RPMI7951 (cell line): ENCODE measurements at places on chromosomes 1 and 21.

DNA sequence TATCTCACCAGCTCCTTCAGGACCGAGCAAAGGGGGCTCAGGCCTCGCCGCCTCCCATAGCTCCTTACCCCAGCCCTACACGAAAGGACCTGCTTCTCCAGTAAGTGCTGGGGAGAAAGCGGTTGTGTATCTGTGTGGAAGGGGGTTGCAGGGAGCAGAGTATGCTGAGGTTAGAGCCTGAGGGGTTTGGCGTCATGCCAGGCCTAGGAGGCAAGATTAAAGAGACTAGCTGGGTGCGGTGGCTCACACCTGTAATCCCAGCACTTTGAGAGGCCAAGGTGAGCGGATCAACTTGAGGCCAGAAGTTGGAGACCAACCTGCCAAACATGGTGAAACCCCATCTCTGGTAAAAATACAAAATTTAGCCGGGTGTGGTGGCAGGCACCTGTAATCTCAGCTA is 14.1 kb upstream of the RASSF5 start:
- no peak for DNase-seq

DNA sequence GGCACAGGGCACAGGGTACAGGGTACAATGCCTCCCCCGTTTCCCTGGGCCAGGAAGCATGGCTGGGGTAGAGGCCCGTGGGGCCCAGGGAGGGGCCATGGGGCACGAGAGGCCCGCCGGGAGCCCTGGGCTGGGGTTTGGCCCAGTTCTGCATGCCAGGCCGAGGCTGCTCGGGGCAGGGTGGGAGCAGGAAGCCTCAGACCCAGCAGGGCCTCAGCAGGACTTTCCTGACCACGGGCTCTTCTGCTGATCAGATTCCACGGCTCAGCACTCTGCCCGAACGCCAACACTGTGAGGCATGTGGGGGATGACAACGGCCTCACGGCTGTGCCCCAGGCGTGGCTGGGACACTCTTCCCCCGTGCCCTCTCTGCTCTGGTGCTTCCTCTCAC is 104.3 kb downstream of the NPHP4 start:
- no peak for DNase-seq

GRCh38 chr1:203557390-203557789 is 63.4 kb downstream of the OPTC start:
- peak; percentile 89 for DNase-seq

- peak; percentile 2 for DNase-seq
These were observed 513 bp downstream of the PBX1 start for GRCh38 chr1:164559342-164560051.

GRCh38 chr1:228870041-228870713 is 134.9 kb downstream of the RHOU start:
- DNase-seq: no peak

GRCh38 chr1:117611121-117611601 is 5.3 kb downstream of the TENT5C start:
- DNase-seq: no peak

DNA sequence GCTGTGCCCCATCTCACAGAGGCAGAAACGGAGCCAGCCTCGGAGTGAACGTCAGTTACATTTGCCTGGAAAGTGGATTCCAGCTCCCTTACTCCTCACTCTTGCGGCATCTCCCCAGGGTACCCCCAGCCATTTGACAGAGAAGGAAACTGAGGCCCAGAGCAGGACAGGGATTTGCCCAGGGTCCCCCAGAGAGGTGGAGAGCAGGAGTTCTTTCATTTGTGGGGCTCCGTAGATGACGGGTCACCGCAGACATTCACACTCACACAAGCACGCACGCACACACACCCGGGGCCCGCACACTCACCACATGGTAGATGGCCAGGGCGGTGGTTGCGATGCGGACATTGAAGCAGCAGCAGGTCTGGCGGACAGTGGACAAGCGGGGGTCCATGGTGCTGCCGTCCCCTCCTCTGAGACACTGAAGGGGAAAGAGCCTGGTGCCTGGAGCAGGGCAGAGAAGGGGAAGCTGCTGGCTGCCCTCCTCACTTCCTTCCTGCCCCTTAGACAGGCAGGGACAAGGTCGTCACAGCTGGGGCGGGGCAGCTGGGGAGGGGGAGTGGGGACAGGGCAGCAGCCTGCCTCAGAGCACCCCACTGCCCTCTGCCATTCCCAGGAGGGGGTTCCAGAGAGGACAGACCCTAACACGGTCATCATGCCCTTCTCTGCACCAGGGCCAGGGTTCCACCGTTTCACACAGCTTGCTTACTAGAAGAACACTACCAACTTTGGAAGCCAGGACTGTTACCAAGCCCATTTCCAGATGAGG is at the start of gene LAPTM5:
TSS of gene LAPTM5 (minus strand) at position 423 of the 769 bp plus-strand sequence. CDS start at position 394, 29 bp downstream.
- DNase-seq: no peak

DNA sequence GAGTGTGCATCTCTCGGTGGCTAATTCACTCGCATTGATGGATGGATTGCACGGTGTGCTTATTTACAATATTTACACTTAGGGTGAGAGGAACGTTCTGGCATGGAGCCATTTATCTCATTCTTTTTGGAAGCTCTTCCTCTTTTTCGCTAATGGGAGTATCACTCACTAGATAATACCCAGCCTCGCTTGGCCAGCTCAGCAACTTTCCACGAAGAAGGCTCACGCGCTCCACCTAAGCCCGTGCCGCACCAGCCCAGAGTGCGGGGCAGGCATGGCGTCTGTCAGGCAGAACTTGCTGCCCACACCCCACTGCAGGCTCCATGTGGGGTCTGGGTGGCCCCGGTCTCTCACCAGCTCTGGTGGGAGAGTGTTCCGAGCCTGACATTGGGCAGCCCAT is 484.9 kb downstream of the NPHP4 start:
- DNase-seq: no peak

- peak; percentile 57 for DNase-seq
These were observed at the start of gene NADK for GRCh38 chr1:1777950-1778662. Gene NADK, minus strand, starts transcription at chr1:1778470. Its CDS starts 13,064 bp downstream, at chr1:1765406.

DNA sequence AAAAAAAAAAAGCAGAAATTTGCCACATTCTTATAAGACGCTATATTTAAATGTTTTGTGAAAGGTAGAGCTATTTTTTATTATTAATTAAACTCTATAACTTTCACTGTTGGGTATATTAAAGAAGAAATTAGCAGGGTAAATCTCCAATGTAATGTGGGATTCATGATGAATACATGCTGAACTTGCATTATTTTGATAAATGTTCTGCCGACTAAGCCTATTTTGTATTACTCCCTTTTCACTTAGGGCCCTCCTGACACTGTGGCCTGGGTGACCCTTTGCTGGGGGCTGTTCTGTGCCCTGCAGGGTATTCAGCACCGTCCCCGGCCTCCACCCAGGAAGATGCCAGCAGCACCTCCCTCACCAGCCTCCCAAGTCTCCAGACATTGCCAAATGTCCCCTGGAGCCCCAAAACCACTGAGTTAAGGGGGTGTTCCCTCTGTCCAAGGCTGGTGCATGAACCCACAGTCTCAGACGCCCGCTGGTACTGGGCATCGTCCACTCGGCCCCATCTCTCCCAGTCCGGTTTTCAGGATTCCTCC is 22.5 kb downstream of the RSPH1 start:
- DNase-seq: no peak

- no peak for DNase-seq
These were observed 19.2 kb upstream of the RGS8 start for GRCh38 chr1:182703539-182703938.

- DNase-seq: no peak
These were observed 3.6 kb downstream of the C1orf174 start for GRCh38 chr1:3896396-3897000.

DNA sequence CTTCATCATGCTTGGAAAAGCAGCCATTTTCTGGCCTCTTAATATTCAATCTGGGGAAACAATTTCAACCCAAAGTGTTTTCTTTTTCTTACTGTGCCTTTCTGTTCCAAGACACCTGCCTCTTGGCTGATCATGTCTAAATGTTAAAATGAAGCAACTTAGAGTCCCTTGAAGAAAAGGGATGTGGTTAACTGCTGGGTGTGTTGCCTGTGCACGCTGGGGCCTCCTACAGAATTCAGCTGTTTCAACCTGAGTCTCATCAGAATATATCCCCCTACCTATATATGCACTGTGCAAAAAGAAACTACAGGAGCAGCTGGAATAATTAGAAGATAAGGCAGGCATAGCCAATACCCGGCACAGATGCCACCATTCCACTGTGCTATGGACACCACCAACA is 222.0 kb downstream of the OMA1 start:
- DNase-seq: no peak

GRCh38 chr1:104797982-104798381 is 1048.3 kb downstream of the AMY1C start:
- no peak for DNase-seq

DNA sequence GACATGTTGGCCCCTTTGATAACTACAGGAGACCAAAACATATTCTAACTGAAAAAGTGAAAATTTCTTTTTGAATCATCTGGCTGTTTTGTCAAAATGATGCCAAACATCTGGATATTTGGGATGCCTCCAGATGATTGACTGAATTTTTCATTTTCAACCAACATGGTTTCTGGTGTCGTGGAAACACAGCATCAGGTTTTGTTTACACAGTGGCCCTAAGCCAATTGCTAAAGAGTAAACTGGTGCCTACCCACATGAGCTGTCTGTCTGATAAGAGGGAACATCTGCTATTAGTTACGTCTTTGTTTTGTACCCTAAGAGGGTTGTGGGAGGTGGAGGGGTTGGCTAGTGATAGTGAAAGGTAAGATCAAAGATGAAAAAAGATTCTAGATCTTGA is 204.8 kb downstream of the KCNK2 start:
- peak; percentile 34 for DNase-seq

DNA sequence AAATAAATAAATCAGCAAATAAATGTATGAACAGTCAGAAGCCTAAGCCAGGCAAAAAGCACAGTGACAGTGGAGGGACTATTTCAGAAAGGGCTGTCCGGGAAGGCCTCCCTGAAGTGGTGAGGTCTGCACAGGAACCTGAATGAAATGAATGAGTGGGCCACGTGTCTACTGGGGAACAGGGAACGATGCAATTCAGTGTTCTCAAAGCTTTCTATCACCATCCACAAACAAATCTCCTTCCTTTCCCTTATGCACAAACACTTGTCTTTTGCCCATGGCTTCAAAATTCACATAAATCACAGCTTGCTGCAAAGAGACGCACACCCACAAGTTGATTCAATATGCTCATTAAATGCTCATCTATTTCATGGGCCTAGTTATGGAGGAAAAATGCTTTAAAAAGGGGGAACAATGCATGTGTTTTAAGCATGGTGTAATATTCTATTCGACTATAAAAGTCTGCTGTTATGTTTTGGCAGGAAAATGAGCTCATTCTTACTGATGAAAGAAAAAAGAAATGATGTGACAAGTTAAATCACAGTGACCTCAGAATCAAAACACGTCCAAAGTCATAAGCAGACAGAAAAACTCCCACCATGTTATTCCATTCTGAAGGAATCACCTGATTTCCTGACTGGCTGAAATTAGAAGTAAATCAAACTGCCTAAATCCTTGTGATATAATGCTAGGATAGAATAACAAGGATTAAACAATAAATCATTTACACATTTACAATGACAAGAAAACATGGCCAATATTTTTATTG is 21.6 kb downstream of the URB1 start:
- no peak for DNase-seq
